ENCODE measurements at places on chromosomes 7 and 10. TPM values are rescaled to one million over a fixed set of nuclear protein-coding genes. Genes with fewer than 3 reads are reported as not detected.
A peak's percentile ranks its signal among the peaks of the same experiment; 100 is the strongest.

DNA sequence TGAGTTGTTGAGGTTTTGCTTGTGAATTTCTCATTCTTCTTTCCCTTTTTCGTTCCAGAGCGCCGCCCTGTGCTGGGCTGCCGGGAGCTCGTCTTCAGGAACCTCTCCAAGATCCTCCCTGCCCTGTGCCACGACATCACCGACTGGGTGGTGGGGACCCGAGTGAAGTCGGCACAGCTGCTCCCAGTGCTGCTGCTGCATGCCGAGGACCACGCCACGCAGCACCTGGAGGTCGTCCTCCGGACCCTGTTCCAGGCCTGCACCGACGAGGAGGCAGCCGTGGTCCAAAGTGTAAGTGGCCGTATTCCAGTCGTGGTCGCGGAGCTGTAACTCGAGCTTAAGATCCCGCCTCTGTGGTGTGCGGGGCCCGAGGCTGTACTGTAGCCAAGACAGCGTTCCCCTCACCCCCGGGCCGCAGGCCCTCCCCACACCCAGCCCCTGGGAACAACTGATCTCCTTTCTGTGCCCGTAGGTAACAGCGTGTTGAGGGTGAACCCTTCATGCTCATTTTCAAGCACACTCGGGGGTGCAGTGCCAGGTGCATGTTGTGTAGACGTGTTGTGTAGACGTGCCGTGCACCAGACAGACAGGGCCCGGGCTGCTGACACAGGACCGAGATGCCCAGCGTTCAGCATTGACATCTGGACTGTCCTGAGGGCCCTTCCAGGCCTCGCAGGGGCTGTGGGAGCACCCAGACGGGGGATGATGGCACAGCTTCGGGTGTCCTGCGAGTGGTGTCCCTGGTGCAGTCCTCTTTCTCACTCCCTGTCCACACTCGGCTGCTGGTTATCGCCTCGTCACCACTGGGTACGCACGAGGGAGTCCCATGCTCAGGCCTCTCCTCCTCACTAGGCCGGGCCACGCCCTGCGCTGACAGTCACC lies 27.7 kb upstream of the PRKAR1B start:
- H3K4me1 ChIP-seq = no peaks in the 10 kb centered on the region
- DNase-seq = no peak
- no peaks in the 10 kb centered on the region for H3K27me3 ChIP-seq
- H3K36me3 ChIP-seq = no peaks in the 10 kb centered on the region
- no peak overlapping the region for H3K4me3 ChIP-seq

The ZNF727 gene
- total RNA-seq = 0.51 TPM

GRCh38 chr7:64630496-64630895 lies 35.4 kb upstream of the ZNF107 start:
- no peaks in the 10 kb centered on the region for H3K27me3 ChIP-seq
- no peaks in the 10 kb centered on the region for H3K4me1 ChIP-seq
- no peak overlapping the region for H3K4me3 ChIP-seq
- no peaks in the 10 kb centered on the region for H3K36me3 ChIP-seq
- DNase-seq = no peak

GRCh38 chr10:6383096-6383812 lies 180.5 kb downstream of the PFKFB3 start:
- peaks cover 17% of the 10 kb centered on the region for H3K4me1 ChIP-seq
- no peak overlapping the region for H3K4me3 ChIP-seq
- no peak for DNase-seq
- H3K27me3 ChIP-seq = no peaks in the 10 kb centered on the region

The ZNF117 gene
- 6.0 TPM for total RNA-seq

GRCh38 chr10:117911684-117912083 lies 135.1 kb downstream of the RAB11FIP2 start:
- no peak for DNase-seq
- H3K4me1 ChIP-seq = no peaks in the 10 kb centered on the region
- no peaks in the 10 kb centered on the region for H3K27me3 ChIP-seq
- H3K36me3 ChIP-seq = no peaks in the 10 kb centered on the region

The SRRM3 gene
- not detected for total RNA-seq

DNA sequence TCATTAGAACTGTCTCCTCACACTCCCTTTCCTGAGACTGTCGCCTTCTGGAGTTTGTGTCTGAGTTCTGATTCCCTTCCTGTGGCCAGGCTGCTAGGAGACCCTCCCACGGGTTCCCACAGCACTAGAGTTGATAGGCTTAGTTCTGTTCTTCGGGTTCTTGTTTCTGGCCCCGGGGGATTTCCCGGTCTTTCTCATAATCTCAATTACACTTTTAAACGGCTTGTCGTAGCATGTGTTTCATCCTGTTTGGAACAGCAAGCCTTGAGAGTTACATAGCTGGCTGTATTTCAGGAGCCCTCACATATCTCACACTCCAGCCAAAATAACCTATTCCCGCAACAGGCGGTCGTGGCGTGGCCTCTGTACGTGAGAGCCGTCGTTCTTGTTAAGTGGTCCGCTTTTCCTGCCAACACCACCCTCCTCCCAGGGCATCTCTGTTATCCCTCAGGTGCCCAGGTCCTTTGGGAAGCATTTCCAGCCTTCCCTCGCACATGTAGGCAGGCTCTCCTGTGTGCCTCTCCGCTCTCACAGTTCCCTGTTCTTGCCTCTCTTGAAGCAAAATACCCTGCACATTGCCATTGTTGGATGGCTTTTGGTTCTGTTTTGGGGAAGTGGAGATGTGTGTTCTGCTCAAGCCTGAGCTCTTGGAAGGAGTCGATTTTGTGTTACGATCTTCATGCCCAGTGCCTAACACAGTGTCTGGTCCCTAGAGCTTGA lies 46.0 kb downstream of the CDC123 start:
- H3K27ac ChIP-seq = no peak overlapping the region
- no peaks in the 10 kb centered on the region for H3K4me1 ChIP-seq
- no peak for DNase-seq
- no peaks in the 10 kb centered on the region for H3K27me3 ChIP-seq
- H3K36me3 ChIP-seq = peaks cover 58% of the 10 kb centered on the region

DNA sequence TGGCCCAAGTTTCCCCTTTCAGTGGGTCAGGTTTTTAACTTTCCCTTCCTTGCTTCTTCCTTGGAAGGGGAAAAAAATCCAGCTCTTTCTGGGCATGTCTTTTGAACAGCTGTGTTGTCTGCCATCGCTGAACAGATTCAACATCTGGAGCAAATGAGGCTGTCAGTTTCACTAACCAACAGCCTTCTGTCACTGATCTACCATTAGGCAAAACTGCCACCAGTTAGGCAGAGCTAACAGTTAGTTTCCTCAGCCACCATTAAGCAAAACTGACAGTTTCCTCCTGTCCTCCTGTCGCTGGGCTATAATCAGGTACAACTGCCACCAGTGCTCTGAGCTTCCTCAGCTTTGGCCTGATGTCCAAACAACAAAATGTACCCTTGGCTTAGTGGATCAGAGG lies 81.9 kb downstream of the NPTX2 start:
- no peaks in the 10 kb centered on the region for H3K27me3 ChIP-seq
- no peak overlapping the region for H3K4me3 ChIP-seq
- H3K36me3 ChIP-seq = no peaks in the 10 kb centered on the region
- H3K27ac ChIP-seq = no peak overlapping the region
- no peaks in the 10 kb centered on the region for H3K4me1 ChIP-seq
- no peak for DNase-seq

The SPDYE17 gene
- not detected for total RNA-seq

DNA sequence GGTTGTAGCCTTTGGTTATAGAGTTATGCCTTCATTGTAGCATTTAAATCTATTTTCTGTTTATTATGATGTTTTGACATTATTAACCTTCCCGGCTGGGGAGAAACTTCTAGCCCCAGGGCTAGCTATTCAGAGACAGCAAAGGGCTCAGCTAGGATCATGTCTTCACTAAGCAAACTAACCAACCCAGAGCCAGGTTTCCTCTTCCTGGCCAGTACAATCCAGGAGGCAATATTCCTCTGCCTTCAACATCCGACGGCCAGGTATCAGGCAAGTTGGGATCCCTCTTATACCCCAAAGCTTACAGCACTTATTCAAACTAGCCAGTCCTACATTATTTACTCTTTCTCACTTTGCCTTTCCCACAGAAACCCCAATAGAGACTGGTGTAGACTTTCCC lies 1060.7 kb upstream of the GHITM start:
- no peaks in the 10 kb centered on the region for H3K36me3 ChIP-seq
- no peak overlapping the region for H3K4me3 ChIP-seq
- DNase-seq = no peak
- H3K27ac ChIP-seq = no peak overlapping the region
- no peaks in the 10 kb centered on the region for H3K27me3 ChIP-seq

DNA sequence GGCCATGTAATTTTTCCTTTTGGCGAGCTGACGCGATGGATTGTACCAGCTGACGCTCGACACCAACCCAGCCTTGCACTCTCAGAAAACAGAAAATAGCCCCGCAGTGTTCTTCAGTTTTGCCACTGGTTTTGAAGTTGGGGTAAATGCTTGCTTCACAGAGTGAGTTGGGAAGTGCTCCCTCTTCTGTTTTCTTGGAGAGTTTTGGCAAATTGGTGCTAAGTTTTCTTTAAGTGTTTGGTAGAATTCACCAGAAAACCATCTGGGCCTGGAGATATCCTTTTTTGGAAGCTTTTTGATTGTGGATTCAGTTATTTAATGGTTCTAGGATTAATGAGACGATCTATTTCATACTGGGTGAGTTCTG lies 252.8 kb downstream of the ELFN1 start:
- H3K36me3 ChIP-seq = no peaks in the 10 kb centered on the region
- H3K27ac ChIP-seq = no peak overlapping the region
- peak overlapping the region; percentile 14 for H3K4me3 ChIP-seq

DNA sequence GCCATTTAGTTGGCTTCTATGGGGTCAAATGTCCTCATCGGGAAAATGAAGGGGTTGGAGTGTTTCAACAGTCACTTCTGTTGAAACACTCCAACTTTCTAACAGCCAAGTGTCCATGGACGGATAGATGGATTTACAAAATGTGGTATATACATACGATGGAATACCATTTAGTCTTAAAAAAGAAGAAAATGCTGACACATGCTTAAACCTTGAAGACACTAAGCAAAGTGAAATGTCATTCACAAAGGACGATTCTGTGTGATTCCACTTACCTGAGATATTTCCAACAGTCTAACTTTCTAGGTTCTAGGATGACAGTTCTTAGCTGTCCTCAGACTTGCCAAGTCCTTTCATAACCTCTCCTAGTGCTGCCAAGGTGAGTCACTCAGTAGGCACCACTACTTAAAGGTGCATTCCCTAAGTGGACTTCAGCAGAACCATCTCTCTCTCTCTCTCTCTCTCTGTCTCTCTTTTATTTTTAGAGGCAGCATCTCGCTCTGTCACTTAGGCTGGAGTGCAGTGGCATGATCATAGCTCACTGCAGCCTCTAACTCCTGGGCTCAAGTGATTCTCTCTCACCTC lies 69.0 kb downstream of the DENND2A start:
- H3K36me3 ChIP-seq = no peaks in the 10 kb centered on the region
- H3K4me1 ChIP-seq = no peaks in the 10 kb centered on the region
- no peaks in the 10 kb centered on the region for H3K27me3 ChIP-seq
- no peak overlapping the region for H3K27ac ChIP-seq
- no peak for DNase-seq
- H3K4me3 ChIP-seq = no peak overlapping the region

The MNX1 gene
- total RNA-seq = not detected

DNA sequence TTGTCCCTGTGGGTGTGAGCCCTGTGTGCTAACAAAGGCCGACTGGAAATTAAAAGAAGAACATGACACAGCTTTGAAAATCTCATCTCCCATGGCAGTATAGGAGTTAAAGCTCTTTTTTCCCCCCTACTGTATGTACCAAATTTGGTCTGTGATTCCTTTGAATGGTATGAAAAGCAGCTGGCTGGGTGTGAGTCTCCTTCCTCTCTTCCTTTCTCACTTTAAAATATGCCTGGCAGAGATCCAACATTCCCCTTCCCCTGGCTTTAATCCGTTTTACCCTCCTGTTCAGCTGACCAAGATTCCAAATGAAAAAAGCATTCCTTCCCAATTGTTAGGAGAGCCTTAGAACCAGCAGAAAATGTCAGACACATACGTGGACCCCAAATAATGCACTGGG lies 225.0 kb upstream of the CELF2 start:
- H3K27me3 ChIP-seq = no peaks in the 10 kb centered on the region
- no peaks in the 10 kb centered on the region for H3K36me3 ChIP-seq
- DNase-seq = no peak
- H3K4me3 ChIP-seq = no peak overlapping the region

The DMTF1 gene
- 117 TPM for total RNA-seq

The CFTR gene
- total RNA-seq = not detected

GRCh38 chr7:44724276-44724675 lies 24.4 kb upstream of the ZMIZ2 start:
- no peaks in the 10 kb centered on the region for H3K27me3 ChIP-seq
- no peaks in the 10 kb centered on the region for H3K36me3 ChIP-seq
- no peak overlapping the region for H3K27ac ChIP-seq

- no peaks in the 10 kb centered on the region for H3K4me1 ChIP-seq
- no peak overlapping the region for H3K4me3 ChIP-seq
- H3K27me3 ChIP-seq = no peaks in the 10 kb centered on the region
- DNase-seq = no peak
Observed at GRCh38 chr7:72217151-72217550, 195.0 kb downstream of the CALN1 start.

GRCh38 chr7:64849250-64849923 lies 53.7 kb upstream of the ZNF273 start:
- no peak overlapping the region for H3K4me3 ChIP-seq
- no peaks in the 10 kb centered on the region for H3K27me3 ChIP-seq
- DNase-seq = no peak
- no peaks in the 10 kb centered on the region for H3K36me3 ChIP-seq

The ZNF655 gene
- 165 TPM for total RNA-seq

The SOSTDC1 gene
- not detected for total RNA-seq

- no peaks in the 10 kb centered on the region for H3K36me3 ChIP-seq
Observed at GRCh38 chr10:86968271-86968993, at the start of gene ADIRF. Gene ADIRF (plus strand): TSS chr10:86968482. CDS start chr10:86968545, 63 bp downstream.

DNA sequence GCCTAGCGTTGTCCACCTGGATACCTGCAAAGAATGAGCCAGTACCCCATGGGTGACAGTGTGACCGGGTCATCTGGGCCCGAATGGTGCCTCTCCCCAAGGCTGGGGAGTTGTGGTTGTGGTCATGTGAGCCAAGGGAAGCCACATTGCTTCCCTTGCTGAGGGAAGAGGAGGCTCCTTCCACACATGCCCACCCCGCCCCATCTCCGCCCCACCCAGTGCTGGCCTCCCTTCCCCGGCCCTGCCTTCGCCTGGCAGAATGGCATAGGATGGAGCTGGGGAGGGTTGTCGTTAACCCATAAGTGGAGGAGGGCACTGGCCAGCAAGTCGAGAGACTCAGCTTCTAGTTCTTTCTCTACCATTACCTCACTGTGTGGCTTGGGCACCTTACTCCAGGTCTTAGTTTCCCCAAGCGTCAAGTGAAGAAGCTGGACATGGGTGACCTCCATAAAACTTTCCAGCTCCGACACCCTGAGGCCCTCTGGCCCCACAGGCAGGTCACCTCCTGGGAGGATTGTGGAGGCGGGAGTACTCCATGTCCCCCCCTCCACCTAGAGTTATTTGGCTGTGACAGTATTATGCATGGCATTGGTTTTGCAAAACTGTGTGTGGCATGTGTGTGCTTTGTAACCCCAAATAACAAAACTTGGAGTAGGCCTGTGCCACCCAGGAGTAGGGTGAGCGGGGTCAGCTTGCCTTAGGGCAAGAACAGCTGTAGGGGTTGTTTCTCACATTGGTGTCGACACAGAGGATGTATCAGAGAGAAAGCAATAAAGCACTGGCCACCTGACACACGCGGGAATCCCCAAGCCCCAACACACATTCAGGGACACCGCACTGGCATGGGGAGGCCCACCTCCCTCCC lies 90.5 kb upstream of the MACROH2A2 start:
- H3K4me3 ChIP-seq = no peak overlapping the region
- no peaks in the 10 kb centered on the region for H3K4me1 ChIP-seq
- H3K27me3 ChIP-seq = no peaks in the 10 kb centered on the region
- H3K27ac ChIP-seq = no peak overlapping the region
- DNase-seq = no peak

- H3K4me1 ChIP-seq = no peaks in the 10 kb centered on the region
- H3K27ac ChIP-seq = no peak overlapping the region
- no peak overlapping the region for H3K4me3 ChIP-seq
Observed at GRCh38 chr10:120941501-120941900, 90.3 kb downstream of the WDR11 start.

GRCh38 chr7:111873963-111874690 lies 311.8 kb upstream of the IMMP2L start:
- no peak overlapping the region for H3K27ac ChIP-seq
- no peak for DNase-seq
